ENCODE measurements at places on chromosomes 1 and 21.

DNA sequence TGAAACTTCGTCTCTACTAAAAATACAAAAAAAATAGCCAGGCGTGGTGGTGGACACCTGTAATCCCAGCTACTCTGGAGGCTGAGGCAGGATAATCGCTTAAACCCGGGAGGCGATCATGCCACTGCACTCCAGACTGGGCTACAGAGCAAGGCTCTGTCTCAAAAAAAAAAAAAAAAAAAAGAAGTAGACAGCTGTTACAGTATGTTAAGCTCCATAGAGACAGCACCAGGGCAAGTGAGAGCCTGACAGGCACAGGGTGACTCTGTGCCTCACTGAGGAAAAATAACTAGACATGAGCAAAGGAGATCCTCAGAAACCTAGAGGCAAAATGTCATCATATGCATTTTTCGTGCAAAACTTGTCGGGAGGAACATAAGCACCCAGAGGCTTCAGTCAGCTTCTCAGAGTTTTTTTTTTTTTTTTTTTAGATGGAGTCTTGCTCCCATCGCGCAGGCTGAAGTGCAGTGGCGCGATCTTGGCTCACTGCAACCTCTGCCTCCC is 9.0 kb upstream of the PRDX1 start:
- no peak for DNase-seq

GRCh38 chr1:110341872-110342331 is 2.7 kb downstream of the RBM15 start:
- no peak for DNase-seq

DNA sequence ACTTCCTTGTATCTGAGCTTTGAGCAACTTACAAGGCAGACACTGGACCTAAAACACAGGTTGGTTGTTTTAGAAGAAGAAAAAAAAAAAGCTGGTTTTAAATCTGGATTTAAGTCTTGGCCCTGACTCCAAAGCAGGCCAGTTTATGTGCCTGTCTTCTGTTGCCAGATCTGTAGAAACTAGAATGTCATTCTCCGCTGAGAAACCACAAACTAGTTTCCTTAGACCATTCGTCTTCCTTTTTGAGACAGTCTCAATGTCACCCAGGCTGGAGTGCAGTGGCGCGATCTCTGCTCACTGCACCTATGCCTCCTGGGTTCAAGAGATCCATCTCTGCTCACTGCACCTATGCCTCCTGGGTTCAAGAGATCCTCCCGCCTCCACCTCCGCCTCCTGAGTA is 33.9 kb downstream of the APP start:
- DNase-seq: no peak

DNA sequence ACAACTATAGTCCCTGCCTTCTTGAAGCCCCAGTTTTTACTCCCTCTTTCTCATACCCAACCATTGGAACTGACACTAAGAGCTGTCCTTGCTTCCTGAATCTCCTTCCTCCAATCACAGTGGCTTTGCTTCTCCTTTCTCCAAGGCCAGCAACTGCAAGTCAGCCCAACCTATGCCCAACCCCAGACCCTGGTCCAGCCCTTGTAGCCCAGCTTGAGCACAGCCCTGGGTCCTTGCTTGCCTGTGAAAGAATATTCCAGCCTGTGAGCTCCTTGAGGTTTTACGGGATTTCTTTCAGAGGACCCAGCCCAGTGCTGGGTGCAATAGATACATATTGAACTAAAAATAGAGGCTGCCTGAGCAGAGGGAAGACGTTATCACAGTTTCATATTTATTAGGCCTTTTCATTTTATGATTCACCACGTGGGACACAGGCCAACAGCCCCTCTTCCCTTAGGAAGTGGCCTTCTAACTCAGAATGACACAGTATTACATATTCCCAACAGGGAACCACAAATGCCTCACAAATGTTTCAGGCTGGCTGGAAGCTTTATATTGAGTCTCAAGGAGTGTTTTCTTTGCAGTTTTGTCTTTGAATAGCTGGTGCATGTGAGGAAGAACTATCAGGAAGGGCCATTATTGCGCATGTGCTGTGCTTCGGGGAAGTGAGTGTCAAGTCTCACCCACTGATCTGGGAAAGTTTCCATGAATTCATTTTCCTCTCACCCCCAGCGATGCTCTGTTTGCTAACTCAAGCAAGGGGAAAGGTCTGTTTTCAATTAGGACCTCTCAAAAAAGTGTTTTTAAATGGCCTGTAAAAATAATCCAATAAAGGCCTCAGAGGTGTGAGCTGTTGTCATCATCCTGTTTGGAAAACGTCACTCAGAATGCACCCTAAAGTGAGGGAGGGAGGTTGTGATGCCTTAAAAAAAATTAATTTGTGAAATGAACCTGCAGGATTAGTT is 92.3 kb upstream of the NFIA start:
- peak; percentile 69 for DNase-seq

GRCh38 chr1:88063605-88064004 is 620.5 kb upstream of the PKN2 start:
- DNase-seq: no peak

DNA sequence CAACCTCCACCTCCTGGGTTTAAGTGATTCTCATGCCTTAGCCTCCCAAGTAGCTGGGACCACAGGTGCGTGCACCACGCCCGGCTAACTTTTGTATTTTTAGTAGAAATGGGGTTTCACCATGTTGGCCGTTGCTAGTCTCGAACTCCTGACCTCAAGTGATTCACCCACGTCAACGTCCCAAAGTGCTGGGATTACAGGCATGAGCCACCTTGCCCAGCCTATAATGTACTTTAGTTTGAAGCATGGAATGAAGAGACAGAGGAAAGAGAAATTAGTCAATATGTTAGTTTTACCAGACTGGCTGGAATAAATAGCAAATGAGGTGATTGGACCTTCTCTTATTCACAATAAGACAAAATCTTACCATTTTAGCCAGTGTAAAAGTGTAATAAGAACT is 89.0 kb downstream of the GTF2B start:
- DNase-seq: no peak

- no peak for DNase-seq
Observed at GRCh38 chr1:44650159-44650831, 24.0 kb downstream of the TMEM53 start.

DNA sequence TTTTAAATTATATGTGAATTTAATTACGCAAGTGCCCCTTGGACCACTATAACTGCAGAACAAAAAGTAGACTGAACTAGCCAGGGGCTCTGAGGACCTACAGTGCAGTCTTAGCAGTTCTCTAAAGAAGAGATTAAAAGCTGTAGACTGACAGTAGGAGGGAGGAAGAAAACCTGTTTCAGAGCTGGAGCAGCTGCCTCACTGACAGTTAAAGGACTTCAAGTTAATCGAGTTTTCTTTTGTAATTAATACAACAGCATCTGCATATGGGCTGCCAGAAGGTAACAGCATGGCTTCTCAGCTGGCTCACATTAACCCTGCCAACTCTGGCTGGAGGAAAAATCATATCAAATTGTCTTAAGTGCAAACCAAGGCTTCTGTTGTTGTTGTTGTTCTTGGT is 19.9 kb downstream of the DSTYK start:
- DNase-seq: no peak

GRCh38 chr1:226017070-226017469 is 17.9 kb upstream of the SDE2 start:
- no peak for DNase-seq

GRCh38 chr1:21503706-21504377 is 5.4 kb upstream of the ALPL start:
- no peak for DNase-seq

DNA sequence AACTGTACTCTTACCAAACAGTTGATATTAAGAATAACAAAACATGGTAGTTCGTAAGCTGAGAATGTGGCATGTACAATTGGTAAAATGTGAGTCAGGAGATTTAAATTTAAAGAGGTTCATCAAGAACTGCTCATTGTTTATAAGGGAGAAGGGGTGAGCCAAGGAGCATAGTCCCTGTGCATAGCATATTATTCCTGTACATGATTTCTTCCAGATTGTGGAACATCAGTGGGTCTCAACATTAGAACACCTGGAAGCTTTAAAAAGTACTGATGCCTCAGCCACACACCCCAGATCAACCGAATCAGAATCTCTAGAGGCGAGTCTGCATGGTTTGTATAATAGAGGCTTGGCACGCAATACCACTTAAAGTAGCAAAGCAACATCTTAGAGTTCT is 56.1 kb downstream of the KCTD3 start:
- no peak for DNase-seq

DNA sequence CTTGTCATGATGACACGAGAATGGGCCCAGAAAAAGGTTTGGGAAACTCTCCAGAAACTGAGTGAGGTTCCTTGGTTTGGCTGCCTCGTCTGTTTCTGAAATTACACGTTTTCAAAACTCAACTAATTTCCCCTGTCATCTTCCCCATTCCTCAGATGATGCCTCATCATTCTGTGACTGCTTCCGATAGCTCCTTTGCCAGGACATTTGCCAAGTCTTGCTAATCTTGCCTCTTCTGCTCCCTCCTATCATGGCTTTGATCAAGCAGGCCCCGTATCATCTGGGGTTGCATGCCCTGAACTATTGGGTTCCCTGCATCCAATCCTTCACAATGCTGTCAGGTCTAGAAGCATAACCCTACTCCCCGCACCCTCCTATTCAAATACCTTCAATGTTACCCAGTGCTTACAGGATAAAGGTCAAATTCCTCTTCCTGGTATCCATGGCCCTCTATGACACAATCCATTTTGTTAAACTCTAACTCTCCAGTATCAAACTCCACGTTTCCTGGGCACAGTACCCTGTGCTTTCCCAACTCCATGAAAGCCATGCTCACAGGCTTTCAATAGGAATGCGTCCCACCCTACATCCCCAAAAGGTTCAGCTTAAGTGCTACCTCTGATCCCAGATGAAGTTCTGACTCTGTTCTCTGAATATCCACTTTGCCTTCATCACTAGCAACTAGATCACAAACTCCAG is 22.2 kb upstream of the TMEM200B start:
- peak; percentile 84 for DNase-seq

GRCh38 chr1:86016076-86016759 is 140.4 kb downstream of the COL24A1 start:
- no peak for DNase-seq

DNA sequence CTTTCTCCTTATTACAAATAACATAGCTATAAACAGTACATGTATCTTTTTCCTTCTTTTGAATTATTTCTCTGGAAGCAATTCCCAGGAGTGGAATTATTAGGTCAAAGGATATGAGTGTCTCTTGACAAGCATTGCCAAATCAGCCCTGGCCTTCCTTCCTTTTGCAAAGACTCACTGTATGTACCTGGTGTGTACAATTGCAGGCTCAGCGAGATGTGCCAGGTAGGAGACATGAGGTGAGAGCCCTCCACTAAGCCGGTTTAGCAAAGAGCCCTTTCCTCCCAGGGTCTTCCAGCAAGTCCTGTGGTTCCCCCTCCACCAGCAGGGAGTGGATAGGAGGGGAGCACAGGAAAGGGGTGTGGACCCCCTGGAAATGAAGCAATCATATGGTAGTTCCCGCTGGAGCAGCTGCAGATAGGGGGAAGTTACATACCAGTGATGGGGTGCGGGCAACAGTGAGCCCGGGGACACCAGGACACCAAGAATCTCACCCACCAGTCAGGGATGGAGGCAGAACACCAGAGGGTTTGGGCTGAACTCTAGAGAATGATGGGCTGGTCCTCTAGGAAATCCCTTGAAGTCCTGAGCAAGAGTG is 18.3 kb downstream of the RCSD1 start:
- DNase-seq: no peak

GRCh38 chr1:10606064-10606463 is 131.3 kb downstream of the PEX14 start:
- no peak for DNase-seq

DNA sequence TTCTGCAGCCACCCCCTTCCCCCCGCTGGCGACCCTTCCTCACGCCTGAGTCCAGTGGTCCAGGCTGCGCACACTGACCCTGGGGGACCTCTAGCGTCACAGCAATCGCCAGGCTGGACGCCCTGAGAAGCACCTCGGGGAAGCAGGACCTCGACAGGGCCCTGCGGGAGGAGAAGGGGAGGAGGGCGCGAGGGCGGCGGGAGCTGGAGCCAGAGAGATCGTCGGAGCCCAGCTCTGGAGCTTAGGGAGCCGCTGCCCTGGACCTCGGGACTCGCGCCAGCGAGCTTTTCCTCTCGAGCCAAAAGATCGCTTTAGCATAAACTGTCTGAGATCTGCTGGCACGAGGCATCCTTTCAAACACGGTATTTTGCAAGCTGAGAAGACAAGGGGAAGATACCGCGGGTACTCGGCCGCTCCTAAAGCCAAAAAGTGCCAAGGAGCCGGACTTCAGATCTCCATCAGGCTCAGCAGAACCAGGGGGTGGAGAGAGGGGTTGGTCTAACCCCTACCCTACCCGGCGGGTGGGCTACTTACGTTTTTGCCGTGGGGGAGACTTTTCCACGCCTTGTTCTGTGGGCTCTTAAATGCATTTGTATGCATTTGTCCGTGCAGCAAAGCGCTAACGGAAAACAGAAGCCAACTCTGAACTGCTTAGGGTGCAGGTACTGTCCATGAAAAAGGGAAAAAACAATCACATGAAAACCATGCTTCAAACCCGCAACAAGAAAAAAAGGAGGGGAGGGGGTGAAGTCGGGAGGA is 586 bp downstream of the COL24A1 start:
- DNase-seq: no peak

GRCh38 chr1:56502700-56503245 is 76.6 kb downstream of the PLPP3 start:
- no peak for DNase-seq

DNA sequence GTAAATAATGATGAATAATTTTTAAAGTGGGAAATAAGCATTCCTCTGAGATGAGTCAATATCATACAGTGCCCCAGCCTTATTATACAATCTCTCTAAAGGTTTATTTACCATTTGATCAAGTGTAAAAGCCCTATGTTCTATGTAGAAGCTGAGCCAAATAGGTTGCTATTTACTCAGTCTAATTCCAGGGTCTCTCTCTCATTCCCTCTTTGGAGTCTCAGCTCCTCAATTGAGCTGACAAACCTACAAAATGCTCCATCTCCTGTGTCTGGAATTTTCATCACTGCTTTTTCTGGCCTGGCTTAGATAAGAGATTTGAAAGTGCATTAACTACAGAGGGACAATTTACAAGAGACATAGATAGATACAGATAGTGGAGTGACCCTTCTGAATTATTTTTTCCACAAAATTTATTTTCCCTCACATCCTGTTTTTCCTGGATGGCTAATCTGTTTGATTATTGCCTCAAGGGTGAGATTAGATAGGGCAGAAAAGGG is 24.8 kb upstream of the USH2A start:
- no peak for DNase-seq

GRCh38 chr21:39562791-39563770 is 49.7 kb upstream of the B3GALT5 start:
- no peak for DNase-seq

DNA sequence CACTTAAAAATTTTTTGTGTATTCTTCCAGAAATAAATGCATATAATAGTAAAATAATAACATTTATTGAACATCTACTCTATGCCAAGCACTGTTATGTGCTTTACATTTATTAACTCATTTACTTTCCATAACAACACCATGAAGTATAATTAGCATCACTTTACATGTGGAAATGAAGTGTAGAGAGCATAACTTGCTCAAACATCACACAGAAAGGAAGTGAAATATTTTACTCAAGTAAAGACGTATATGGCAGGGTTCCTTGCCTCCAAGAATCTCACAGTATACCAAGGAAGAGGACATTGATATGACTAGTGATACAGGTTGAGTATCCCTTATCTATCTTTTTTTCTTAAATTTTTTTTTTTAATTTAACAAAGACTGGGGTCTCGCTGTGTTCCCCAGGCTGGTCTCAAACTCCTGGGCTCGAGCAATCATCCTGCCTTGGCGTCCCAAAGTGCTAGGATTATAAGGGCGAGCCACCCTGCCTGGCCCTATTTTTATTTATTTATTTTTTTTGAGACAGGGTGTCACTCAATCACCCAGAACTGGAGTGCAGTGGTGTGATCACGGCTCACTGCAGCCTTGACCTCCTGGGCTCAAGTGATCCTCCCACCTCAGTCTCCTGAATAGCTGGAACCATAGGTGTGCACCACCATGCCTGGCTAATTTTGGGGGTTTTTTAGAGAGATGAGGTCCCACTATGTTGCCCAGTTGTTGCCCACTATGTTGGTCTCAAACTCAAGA is 7.7 kb upstream of the CLIC4 start:
- DNase-seq: no peak
